ENCODE measurements at places on chromosomes 6 and 20.

GRCh38 chr6:126180585-126180984 lies 159.3 kb upstream of the CENPW start:
- peak; percentile 90 for DNase-seq

DNA sequence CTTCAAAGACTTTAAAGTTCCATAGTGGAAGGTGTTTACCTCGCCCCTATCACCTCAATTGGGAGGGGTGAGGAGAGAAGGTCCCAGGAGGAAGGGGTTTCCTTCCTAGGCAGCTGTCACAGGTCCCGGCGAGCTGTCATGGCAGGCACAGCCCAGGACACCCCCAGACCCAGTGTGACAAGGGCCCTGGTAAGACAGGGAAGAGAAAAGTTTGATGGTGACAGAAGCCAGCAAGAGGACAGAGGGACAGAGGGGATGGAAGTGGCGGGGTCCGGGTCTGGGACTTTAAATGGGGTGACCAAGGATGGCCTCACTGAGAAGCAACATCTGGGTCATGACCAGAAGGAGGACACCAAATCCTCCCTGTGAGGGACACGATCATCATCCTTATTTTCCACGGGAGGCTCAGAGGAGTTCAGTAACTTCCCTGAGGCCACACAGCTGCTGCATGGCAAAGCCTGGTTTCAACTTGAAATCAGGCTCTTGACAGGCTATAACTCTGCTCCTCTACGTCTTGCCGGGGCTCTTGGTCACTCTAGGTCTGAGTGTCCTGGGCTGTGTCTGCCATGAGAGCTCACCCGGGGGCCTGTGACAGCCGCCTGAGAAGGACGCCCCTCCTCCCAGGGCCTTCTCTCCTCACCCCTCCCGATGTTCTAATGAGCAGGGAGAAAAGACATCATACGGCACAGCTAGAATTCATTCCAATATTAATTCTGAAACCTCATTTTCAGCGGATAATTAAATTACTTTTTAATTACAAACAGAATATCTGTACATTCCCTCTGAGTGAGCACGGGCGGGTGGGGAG lies 222.2 kb downstream of the PREX1 start:
- DNase-seq, result no peak

GRCh38 chr6:99573980-99574617 lies 5.6 kb upstream of the CCNC start:
- DNase-seq, result no peak

DNA sequence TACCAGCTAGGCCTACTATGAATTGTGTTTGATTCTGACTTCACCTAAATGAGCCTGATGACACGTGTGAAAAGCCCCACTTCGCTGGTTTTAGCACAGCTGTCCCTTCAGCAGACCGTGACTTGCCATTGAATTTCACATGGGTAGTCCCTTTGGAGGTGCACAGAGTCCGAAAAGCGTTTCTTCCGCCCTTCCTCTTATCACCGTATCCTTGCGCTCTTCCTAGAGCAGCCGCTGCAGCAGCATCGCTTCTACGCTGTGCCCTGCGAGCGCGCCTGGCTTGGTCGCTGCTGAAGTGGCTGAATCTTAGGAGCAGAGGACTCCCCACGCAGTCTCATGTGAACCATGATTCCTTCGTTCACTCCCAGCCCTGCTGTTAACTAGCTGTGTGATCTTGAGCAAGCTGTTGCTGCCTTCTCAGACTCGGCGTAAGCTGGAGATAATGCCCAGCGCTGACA lies 127.0 kb downstream of the PACRG start:
- DNase-seq, result no peak

DNA sequence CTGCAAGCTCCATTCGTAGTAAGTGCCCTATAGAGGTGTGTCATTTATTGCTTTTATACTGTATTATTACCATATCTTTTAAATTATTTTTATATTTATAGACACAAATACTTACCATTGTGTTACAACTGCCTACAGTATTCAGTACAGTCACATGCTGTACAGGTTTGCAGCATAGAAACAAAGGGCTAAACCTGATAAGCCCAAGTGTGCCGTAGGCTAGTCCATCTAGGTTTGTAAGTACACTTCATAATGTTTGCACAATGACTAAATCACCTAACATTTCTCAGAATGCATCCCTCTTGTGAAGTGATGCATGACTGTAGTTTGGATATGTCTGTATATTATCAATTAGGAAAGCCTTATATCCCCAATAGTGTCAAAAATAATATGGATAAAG lies 122.8 kb downstream of the CLVS2 start:
- DNase-seq, result no peak

DNA sequence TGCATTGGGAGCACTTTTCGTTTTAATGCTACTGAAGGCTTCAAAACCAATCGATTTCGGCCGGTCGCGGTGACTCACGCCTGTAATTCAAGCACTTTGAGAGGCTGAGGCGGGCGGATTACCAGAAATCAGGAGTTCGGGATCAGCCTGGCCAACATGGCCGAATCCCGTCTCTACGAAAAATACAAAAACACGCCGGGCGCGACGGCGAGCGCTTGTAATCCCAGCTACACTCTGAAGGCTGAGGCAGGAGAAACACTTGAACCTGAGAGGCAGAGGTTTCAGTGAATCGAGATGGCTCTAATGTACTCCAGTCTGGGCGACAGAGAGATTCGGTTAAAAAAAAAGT lies 58.4 kb downstream of the TRIM38 start:
- peak; percentile 70 for DNase-seq

GRCh38 chr6:145954985-145955384 lies 9.2 kb downstream of the SHPRH start:
- DNase-seq, result no peak

- no peak for DNase-seq
These were observed 44.6 kb downstream of the SRC start for GRCh38 chr20:37390503-37390890.

GRCh38 chr6:137051790-137052472 lies 7.2 kb upstream of the IL20RA start:
- no peak for DNase-seq

- DNase-seq, result peak; percentile 45
These were observed 125.9 kb upstream of the MLIP start for GRCh38 chr6:53985366-53985765.

- DNase-seq, result no peak
These were observed 4.4 kb downstream of the EFHC1 start for GRCh38 chr6:52424513-52424912.

DNA sequence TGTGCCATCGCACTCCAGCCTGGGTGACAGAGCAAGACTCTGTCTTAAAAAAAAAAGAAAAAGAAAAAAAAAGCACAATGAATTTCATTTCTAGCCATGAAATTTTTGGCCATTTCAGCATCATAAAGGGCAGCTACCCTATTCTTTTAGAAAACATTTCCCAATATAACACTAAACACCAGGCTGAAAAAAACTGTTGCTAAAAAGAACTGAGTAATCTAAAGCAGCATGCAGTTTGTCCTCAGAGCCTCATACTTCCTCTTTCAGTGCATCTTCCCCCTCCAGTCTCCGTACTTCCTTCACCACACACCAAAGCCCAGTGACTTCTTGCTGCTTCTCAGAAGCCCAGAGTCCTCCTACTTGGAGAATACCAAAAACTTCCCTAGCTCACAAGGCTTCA lies 5.6 kb upstream of the IFNGR1 start:
- no peak for DNase-seq
